Skin of body (tissue), 3 donors: ENCODE measurements at places on chromosomes 12 and 14. TPM values are rescaled to one million over a fixed set of nuclear protein-coding genes. Genes with fewer than 3 reads are reported as not detected.

The ANKRD33 gene
- total RNA-seq = not detected

The OR4E2 gene
- total RNA-seq = not detected

The SDS gene
- not detected for total RNA-seq

The NAA30 gene
- total RNA-seq = 19.4 TPM

The SLC7A7 gene
- 6.8 TPM for total RNA-seq

The CLEC9A gene
- total RNA-seq = 0.99 TPM

The TGM1 gene
- 26.1 TPM for total RNA-seq

The KIF21A gene
- 37.5 TPM for total RNA-seq

The APOLD1 gene
- 21.2 TPM for total RNA-seq

The CISTR gene
- total RNA-seq = not detected

The SOAT2 gene
- not detected for total RNA-seq
